ENCODE measurements at places on chromosomes 2 and 18. TPM values are rescaled to one million over a fixed set of nuclear protein-coding genes. Genes with fewer than 3 reads are reported as not detected.

Gene NGEF
- total RNA-seq: 0.57 TPM

Gene HOXD12
- 0.22 TPM for total RNA-seq

Gene ATP6V1B1
- 1.9 TPM for total RNA-seq

Gene C2orf80
- not detected for total RNA-seq

Gene RASGRP3
- 11.2 TPM for total RNA-seq

Gene HOXD13
- total RNA-seq: not detected

Gene IL1RL2
- total RNA-seq: 0.22 TPM

Gene BCL2
- total RNA-seq: 2.8 TPM

All from placental pericyte (primary cell).